ENCODE measurements at places on chromosomes 16 and 17.

DNA sequence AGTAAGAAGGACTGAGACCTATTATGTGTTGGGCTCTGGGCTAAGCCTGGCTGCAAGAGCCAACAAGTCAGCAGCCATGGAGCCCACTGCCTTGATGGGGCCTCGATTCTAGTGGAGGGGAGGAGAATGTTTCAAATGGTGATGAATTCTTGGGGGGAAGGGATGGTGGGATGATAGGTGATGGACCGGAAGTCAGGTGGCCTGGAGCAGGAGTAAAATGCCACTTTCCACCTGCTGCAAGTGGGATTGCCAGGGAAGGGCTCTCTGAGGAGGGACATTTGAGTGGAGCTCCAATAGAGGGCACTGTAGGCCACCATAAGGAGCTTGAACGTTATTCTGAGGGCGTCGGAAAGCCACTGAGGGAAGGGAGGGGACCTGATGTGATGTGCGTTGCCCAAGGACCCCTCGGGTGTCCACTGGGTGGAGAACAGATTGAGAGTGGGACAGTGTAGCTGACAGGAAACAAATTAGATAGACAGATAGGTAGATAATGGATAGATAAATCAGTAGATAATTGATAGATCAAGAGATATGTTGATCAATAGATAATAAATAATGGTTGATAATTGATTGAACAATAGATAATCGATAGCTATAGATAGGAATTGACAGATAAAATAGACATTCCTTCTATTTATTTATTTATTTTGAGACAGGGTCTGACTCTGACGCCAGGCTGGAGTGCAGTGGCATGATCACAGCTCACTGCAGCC lies 18.2 kb upstream of the NXPH3 start:
- peak; percentile 45 for DNase-seq

GRCh38 chr16:12504312-12504711 lies 299.4 kb downstream of the CPPED1 start:
- DNase-seq: no peak

GRCh38 chr16:11972128-11972527 lies 4.4 kb upstream of the SNX29 start:
- no peak for DNase-seq

GRCh38 chr17:79042421-79043190 lies 18.6 kb downstream of the C1QTNF1 start:
- DNase-seq: peak; percentile 54

DNA sequence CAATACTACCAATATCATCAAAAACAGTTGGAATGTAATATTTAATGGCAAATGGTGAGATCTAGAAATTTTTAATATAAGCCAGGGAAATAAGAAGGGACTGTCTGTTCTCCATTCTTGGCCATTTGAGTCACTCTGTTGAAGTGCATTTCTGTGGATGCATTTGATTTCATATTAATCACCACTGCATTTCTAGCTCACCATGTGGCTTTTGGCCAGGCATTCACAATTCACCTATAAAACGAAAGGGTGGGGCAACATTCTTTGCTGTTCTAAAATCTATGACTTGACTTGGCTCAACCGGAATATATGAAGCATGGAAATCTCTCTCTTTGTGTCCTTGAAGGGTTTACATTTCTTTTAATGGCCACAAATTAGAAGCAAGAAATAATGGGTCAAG lies 483.0 kb downstream of the SLC39A11 start:
- DNase-seq: no peak
